MCF 10A (cell line): ENCODE measurements at places on chromosomes 5 and 9. TPM values are rescaled to one million over a fixed set of nuclear protein-coding genes. Genes with fewer than 3 reads are reported as not detected.

The ANKRD18B gene
- 12.5 and 13.0 TPM in 2 replicates for total RNA-seq

The SLC22A4 gene
- total RNA-seq = 13.5 and 17.5 TPM in 2 replicates

The P4HA2 gene
- total RNA-seq = 53.1 and 91.1 TPM in 2 replicates

The PTGES2 gene
- 114 and 130 TPM in 2 replicates for total RNA-seq

The C5orf46 gene
- total RNA-seq = 2.1 and 5.7 TPM in 2 replicates

The KLF9 gene
- total RNA-seq = 5.9 and 8.9 TPM in 2 replicates

The RLN1 gene
- total RNA-seq = not detected in 2 replicates

The ANKRD20A1 gene
- 0.10 and 0.28 TPM in 2 replicates for total RNA-seq

The SHISAL2B gene
- not detected in 2 replicates for total RNA-seq

The GFI1B gene
- not detected in 2 replicates for total RNA-seq

The RGMB gene
- total RNA-seq = 17.5 and 20.3 TPM in 2 replicates

The OLFML2A gene
- total RNA-seq = 0.21 and 0.25 TPM in 2 replicates

The PAEP gene
- not detected in 2 replicates for total RNA-seq

The ST6GALNAC4 gene
- total RNA-seq = 36.3 and 39.5 TPM in 2 replicates

The SLC34A1 gene
- total RNA-seq = not detected in 2 replicates

The PCDHB9 gene
- 1.0 and 1.8 TPM in 2 replicates for total RNA-seq

The SLC36A3 gene
- total RNA-seq = not detected in 2 replicates
